Panc1 (cell line): ENCODE measurements at places on chromosomes 16 and 17.

DNA sequence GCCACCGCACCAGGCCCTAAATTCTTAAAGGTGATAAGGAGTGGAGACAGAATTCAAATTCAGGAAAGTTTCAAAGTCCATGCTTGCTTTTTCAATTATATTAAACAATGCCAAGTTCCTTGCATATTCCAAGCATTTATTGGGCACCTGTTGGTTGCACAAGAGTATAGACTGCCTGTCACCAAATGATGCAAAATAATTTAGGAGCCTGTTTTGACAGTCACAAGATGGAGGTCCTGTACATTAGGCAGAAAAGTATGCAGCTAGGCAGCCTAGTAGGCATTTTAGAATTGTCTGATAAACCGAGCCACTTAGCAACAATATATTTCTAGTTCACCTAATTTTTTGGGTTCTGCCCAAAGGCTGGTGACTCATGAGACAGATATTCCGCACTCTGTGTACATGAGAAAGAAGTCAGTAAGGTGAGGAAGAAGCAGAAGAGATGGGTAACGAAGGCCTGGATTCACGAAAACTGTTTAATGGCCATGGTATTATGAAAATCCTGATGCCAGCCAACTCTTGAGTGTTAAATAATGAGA, 7.3 kb downstream of the ACACA start:
- no peak for DNase-seq

GRCh38 chr16:2782583-2783351, 4.6 kb downstream of the PRSS33 start:
- DNase-seq: no peak

GRCh38 chr16:30950516-30951065, 1.7 kb downstream of the ORAI3 start:
- no peak for DNase-seq

DNA sequence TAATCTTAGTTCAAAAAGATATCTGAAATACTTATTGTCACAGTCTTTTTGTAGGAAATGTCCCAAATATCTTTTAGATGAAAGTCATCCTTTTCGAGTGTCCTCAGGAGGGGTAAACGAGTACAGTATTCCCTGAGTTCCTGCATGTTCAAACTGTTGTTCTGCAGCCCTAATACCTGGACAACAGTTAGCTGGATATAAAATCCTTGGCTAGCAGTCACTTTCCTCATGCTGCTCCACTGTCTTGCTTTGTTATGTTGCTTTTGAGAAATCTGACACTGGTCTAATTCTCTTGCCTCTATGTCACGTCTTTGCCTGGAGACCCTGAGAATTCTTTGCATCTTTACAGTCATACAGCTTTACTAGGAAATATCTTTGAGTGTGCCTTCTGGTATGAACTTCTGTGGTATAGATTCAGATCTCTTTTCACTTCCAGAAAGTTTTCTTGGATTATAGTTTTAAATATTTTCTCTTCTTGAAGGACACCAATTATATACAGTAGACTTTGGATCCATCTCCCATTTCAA, 9.5 kb downstream of the MBTD1 start:
- DNase-seq: no peak

- DNase-seq: no peak
Measured at GRCh38 chr16:86566966-86567700, 504 bp downstream of the FOXC2 start.

DNA sequence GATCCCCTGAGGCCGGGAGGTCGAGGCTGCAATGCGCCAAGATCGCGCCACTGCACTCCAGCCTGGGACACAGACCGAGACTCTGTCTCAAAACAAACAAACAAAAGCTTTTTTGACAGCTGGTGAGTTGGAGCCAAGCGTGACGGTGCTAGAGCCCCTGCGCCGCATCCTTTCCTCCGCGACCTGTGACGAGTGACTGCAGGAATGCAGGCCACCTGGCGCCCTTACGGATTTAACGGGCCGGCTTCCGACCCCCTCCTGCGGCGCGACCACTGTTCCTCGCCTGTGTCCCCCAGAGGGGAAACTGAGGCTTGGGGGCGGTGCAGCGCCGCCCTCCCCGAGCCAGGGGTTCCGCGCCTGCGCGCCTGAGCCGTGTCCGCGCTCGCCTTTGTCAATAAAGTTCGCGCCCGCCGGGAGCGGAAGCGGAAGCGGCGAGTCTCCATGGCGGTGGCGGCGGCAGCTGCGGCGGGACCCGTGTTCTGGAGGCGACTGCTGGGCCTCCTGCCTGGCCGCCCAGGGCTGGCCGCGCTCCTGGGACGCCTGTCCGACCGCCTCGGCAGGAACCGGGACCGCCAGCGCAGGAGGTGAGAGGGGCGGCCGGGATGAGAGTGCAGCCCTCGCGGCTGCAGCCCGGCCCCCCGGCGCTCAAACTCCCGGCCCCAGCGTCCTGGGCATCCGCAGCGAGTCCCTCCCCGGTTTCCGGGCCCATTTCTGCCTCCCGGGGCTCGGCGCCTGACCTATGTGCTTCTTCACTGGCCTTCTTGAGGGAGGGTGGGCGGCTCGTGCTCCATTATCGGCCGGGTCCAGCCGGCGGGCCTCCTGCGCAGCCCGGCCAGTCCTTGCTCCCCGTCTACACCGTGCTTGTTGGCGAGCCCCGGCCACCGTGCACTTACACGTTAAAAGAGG, at the start of gene PGS1:
TSS of gene PGS1 (plus strand) at position 425 of the 906 bp plus-strand sequence. CDS start at position 442, 17 bp downstream.
- no peak for DNase-seq

- DNase-seq: no peak
Measured at GRCh38 chr17:71948703-71949422, 172.0 kb upstream of the SOX9 start.

DNA sequence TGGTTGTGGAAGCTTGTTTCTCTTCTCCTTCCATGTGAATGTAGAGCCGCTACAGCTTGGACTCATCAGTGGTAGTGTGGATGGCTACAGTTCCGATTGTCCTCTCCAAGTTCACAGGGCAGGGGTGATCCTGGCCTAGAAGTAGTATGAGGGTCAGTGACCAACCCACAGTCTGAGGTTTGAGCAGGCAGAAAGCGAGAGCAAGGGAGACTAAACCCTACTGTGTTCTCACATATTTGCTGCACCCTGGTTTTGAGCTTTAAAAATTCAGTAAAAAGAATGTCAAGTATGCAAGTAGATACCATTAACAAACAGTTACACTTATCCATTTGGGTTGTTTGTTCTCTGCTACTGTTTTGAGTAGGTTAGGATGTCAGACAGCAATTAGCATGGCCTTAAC, 148.9 kb downstream of the MRTFB start:
- no peak for DNase-seq

DNA sequence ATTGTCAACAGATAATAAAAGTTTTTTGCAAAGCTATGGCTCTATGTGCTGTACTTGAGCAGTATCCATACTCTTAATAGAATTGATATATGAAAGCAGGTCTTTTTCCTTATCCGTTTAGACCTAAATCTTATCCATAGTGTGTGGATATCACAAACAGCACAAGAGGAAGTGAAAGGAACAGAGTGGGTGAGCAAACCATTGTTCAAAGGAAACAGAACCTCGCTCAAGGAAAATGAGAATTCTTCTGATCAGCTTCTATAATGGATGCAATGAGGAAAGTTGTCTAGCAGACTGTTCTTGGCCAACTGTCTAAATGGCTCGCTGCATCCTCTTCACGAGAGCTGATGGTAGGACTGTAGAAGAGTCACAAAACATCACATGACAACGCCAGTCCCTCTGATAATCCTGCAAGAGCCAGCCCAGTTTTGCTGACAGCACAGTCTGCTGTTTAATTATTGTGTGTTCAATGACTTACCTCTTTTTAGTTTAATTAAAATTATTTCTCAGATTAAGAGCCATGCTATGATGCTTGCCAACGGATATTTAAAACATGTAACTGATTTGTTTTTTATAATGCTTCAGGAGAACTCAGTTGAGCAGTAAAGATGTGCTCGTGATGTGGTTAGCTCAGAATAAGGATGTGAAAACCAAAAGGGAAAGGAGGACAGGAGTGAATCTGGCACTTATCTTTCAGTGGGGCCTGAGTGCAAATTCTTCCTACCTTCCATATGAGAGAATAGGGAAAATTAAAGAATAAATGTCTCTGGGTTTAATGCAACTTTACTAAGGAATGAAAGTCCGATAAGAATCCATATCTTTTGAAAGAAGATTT, 38.5 kb downstream of the WWOX start:
- DNase-seq: no peak

- no peak for DNase-seq
Measured at GRCh38 chr17:48506246-48506645, 24.6 kb downstream of the HOXB1 start.

GRCh38 chr16:82074019-82074558, 39.0 kb downstream of the HSD17B2 start:
- DNase-seq: no peak

- no peak for DNase-seq
Measured at GRCh38 chr17:537133-537532, 177.5 kb downstream of the VPS53 start.

- DNase-seq: no peak
Measured at GRCh38 chr16:23504076-23504452, 6.2 kb downstream of the GGA2 start.

GRCh38 chr16:62021161-62021581, 15.1 kb downstream of the CDH8 start:
- no peak for DNase-seq

DNA sequence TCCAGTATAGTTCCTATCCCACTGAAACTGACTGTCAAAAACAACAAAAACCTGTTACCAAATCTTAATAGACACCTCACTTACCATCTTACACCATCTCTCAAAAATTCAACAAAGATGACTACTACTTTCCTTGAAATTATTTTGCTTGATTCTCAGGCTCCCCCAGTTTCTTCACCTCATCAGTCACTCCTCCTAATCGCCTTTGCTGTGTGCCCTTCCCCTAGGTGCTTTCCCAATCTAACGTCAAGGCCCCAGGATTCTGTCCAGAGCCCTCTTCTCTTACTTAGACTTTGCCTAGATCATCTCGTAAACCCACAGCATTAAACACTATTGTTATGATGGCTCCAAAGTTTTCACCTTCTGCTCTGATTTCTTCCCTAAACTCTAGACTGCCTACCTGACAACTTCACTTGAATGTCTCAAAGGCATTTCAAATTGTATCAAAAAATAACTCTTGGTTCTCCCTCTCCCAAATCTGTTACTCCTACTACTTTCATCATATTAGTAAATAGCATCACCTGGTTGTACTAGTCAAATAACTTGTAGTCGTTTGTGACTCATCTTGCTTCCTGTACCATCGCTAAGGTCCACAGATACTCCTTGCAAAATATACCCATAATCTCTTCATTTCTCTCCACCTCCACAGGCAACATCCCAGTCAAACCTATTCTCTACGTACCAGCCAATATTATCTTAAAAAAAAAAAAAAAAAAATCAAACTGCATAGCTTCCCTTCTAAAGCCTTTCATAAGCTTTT, 18.0 kb downstream of the C16orf87 start:
- no peak for DNase-seq

DNA sequence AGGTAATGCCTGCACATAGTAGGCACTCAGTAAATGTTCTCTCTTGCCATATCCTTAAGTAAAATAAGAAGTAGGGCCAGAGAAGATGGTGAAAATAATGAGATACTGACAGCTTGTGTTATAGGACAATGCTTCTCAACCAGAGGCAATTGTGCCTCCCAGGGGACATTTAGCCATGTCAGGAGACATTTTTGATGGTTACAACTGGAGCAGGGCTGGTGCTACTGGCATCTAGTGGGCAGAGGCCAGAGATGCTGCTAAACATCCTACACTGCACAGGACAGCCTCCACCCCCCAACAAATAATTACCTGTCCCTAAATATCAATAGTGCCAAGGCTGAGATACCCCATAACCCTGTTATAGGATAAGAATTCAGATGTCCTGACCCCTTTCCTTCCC, 1.7 kb downstream of the RAD51D start:
- DNase-seq: no peak

- DNase-seq: no peak
Measured at GRCh38 chr17:77472468-77473310, 331.9 kb downstream of the SEC14L1 start.

DNA sequence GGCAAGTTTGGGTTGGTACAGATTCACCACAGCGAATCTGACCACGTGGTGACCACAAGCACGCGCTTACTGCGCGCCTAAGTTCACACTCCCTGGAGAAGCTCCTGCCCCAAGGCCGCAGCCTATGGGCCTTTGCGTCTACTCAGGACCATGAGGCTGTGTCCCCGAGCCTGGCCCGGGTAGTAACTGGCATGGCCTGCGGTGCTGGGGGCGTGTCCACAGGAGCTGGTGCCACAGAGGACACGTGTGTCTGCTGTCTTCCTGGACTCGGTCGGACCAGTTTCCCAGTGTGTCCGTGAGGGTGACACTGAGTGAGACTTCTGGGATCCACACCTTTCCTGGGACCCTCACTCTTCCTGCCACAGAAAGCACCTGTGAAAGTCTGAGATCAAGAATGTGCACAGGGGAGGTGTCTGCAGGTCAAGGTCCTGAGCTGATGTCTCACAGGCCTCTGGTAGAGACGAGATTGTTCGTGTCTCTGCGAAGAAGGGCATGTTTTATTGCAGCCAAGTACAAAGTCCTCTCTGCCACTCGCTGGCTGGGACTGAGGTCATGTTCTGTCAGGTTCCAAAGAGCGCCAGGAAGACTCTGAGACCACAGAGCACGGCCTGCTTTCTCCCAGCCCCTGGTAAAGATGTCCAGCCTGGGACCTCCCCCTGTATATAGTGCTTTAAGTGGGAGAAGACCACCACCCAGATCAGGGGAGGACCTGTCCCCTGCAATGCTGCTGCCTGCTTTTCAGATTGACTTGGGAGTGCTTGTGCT, 25.2 kb upstream of the CAPN15 start:
- DNase-seq: no peak

DNA sequence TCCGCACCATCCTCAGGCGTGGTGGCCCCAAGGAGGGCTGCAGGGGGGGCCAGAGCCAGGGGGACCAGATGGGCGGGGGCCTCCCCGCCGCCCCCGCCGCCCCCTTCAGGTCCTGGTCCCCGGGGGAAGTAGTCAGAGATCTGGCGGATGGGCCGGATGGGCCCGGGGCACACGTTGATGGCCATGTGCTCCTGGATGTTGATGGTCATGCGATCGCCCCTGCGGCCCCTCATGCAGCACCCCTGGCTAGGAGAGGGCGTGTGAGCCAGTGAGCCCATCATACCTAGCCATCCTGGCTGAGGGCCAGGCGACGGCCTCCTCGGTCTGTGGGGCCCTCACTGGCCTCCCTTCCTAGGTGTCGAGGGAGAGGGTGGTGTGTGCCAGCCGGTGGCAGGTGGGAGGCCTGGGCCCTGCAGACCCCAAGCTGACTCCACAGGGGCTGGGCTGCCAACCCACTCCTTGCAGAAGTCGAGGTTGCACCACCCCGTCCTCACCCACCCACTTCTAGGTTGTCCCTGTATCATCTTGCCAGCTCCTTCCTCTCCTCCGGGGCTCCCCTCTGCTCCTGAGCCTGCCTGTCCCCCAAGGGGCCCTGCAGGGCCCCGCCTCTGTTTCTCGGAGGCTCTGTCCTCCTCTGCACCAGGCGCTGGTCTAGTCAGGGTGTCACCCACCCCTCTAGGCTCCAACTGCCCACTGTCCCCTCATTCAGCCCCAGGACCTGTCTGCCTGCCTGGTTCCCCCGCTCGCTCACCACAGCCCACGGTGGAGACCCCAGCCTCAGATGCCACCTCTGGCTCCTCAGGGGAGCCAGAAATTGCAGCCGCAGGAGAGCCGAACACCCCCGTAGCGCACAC, 610 bp downstream of the DOC2A start:
- no peak for DNase-seq
